ENCODE measurements at places on chromosomes 3 and 15. TPM values are rescaled to one million over a fixed set of nuclear protein-coding genes. Genes with fewer than 3 reads are reported as not detected.

- no peak for DNase-seq
Measured at GRCh38 chr3:8482263-8482662, 19.4 kb upstream of the LMCD1 start.

MORC1 gene
- not detected for total RNA-seq

DNA sequence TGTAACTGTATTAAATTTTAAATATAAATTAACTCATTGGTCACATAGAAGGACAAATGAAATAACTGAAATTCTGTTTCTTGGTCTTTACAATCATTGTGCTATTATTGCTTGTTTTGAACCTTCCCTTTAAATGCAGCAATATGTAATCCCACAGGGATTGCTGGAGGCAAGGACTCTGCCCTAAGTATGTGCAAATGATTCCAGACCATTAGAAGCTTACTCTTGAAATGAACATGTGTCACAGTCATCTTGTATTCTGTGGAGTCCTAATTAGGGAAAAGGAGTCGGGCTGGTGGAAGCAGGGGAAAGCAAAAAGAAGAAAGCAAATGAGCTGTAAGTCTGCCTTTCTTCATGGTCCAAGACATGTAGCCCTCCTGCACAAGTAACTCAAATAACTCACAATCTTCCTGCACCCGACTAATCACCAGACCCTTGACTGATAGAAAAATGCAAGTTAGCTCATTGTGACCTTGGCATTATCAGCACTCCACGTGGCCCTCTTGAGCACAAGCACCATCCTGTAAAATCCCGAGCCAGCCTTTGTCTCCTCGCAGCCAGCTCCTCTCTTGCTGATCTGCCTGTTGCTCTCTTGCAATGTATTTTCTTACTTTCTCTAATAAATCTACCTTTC lies 2.3 kb upstream of the TMPRSS7 start:
- DNase-seq, result no peak

DNA sequence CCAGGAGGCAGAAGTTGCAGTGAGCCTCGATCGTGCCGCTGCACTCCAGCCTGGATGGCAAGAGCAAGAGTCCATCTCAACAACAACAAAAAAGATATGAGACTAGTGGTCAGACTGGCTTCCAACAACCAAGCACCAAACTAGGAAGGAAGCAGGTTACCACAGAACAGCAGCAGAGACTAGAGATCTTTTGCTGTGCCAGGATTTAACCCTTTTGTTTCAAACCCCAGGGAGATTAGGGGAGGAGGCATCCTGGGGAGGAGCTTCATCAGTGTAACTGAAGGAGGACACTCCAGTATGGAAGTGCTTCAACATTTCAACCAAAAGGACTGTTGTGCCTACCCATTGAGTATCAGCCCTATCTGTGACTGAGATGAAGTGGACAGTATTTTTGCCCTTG lies 240.3 kb downstream of the ZIC1 start:
- no peak for DNase-seq

ADPRH gene
- total RNA-seq, result 2.8 TPM

NOX5 gene
- total RNA-seq, result not detected

- DNase-seq, result no peak
Measured at GRCh38 chr15:68113751-68114150, 59.6 kb downstream of the PIAS1 start.

GRCh38 chr3:59451800-59452746 lies 402.2 kb upstream of the CFAP20DC start:
- DNase-seq, result no peak

- no peak for DNase-seq
Measured at GRCh38 chr15:68073576-68074288, 19.6 kb downstream of the PIAS1 start.

FBLN2 gene
- 48.8 TPM for total RNA-seq

GP9 gene
- not detected for total RNA-seq

- no peak for DNase-seq
Measured at GRCh38 chr3:14150078-14150477, 25.2 kb downstream of the TMEM43 start.

GRCh38 chr3:55313666-55314065 lies 173.4 kb downstream of the WNT5A start:
- DNase-seq, result no peak

SGO1 gene
- total RNA-seq, result 27.2 TPM

WDR93 gene
- 0.16 TPM for total RNA-seq

- no peak for DNase-seq
Measured at GRCh38 chr3:188156056-188156455, 2.1 kb downstream of the LPP start.

DNA sequence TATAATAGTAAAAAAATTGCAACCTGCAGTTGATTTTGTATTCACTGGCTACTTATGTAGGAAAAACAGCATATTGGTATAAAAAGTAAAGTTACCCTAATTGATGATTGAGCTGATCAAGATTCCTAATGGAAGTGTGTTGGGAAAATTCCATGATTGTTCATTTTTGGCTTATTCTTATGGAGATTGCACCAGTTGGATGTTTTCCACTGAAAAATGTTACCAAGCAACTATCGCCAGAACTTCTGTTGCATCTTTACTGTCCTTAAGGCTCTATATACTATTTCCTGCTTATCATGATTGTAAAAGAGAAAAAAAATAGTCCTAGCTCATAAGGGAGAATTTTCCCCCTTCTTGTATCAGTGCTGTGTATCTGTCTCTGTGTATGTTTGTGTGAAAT lies 48.6 kb downstream of the SLC25A26 start:
- DNase-seq, result no peak

GRCh38 chr3:196694202-196694638 lies 17.8 kb downstream of the CEP19 start:
- DNase-seq, result no peak

- no peak for DNase-seq
Measured at GRCh38 chr3:188440340-188440972, 286.5 kb downstream of the LPP start.

GRCh38 chr3:157241599-157241998 lies 81.7 kb upstream of the CCNL1 start:
- no peak for DNase-seq

DNA sequence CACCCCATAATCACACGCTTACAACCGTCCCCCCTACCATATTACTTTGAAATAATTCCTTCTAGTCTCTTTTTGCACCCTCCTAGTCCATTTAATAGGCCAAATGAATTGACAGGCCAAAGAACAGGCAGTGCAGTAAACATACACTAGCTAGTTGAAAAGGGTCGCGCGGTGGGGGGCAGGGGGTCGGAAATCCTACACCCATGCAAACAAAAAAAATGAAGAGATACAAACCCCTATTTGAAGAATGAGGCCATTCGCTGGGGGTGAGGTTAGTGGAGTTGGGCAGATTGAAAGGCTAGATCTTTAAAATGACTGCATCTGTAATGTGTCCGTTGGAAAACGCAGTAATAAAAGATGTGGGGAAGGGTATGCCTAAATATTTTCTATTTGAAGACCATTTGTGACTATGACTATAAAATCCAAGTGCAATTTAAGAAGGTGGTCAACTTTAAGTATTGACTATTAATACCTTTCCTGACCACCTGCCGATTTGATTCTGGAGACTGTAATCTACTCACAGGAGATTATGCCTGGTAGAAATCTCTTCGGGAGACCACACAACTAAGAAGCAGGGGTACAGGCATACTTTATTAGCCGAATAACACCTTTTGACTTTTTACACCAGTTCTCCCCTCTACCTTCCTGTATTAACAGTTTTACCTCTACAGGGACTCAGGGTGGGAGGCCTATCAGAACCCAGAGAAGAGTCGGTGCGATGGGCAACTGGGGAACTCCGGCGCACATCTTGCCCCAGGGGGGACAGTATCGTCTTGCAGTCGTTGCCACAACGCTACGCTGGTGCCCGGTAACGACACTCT lies 762 bp upstream of the ARL6 start:
- DNase-seq, result no peak

DNA sequence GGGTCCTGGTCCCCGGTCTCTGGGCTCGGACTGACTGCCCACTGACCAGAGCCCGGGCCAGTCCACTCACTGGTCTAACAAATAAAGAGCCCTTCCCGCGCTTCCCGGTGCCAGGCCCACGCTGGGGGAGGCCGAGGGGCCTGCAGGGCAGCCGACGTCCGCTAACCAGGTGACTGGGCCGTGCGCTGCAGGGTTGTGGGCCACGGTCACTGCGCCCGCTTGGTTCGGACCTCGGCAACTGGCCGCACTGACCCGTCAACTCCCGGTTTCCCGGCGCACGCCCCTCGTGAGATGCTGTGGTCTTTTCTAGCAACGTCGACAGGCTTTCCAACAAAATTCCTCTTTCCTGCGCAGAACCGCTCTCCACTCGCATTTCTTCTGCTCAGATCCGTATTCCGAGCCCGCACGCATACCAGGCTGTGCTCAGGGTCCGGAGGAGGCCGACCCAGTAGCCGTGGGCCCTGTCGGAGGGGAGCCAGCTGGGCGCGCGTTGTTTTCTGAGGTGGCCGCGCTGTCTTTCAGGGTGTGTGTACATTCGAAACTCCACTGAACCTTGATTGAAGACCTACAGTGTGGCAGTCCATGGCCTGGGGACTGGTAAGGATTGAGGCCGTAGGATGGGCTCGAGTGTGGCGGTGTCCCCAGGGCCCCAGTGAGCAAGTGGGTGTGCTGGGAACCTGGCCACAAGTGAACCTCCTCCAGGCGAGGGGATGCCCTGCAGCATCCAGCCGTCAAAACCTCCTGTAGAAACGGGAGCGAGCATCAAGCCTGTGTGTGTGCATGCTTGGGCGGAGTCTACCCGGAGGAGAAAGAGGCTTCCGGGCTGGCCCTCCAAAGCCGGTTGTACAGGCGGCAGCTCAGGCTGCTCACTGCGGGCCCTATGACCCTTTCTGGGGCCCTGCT lies 875 bp upstream of the NT5DC2 start:
- DNase-seq, result peak; percentile 58

MESP1 gene
- 1.00 TPM for total RNA-seq

- DNase-seq, result peak; percentile 32
Measured at GRCh38 chr3:11643201-11643603, 513 bp downstream of the VGLL4 start.
